ENCODE measurements at places on chromosomes 6 and 20.
A peak's percentile ranks its signal among the peaks of the same experiment; 100 is the strongest.

GRCh38 chr20:3749087-3749688, 16.7 kb downstream of the HSPA12B start:
- no peak for DNase-seq

DNA sequence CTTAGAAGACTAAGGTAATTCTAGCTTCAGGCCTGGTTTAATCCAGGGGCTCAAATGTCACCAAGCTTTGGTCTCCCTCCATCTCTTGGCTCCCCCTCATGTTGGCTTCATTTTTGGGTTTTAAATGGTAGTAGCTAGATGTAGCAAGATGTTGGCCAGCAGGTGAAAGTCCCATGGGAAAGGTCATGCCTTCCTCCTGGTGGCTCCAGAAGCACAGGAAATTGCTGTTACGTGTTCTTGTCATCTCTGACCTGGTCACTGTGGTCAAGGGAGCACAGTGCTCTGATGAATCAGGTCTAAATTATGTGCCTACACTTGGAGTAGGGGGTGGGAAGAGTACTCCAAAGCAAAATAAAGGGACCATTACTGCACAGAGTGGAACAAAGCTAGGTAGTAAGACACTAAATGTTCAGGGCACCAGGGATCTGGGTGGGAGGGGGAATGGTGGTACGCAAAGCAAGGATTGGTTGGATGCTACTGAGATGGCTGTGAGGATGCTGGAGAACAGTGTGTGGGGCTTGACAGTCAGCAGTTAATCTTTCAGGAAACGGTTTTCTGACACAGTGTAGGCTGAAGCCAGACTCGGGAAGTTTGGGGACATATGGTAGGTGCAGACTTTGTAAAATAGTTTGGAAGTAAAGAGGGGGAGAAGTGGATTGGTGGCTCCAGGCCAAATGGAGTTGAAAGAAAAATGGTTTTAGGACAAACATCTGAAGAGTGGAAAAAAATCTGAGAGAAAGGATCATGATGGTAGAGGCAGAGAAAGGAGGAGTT, 30.1 kb downstream of the CDS2 start:
- peak; percentile 43 for DNase-seq

- DNase-seq = no peak
These were observed 6.1 kb downstream of the JAG1 start for GRCh38 chr20:10667560-10668167.

DNA sequence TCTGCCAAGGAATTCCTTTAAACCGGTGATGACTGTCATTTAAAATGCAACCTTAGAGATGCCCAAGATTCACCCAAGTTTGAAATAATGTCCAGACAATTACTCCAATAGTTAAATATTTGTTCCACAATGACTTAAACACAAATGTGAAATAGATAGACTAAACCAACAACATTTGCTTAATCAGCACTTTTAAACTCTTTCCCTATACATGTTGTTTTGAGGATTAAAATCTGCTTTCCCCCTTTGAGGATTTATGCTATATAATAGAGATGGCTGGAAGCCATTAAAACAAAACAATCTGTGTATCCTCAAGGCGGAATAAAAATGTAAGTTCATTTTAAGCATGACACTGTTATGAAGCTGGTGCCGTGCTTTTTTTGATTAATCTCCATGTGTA, 297.8 kb upstream of the RSPO3 start:
- no peak for DNase-seq

- no peak for DNase-seq
These were observed 183.2 kb downstream of the TINAG start for GRCh38 chr6:54491431-54491830.

- DNase-seq = peak; percentile 40
These were observed 30.6 kb upstream of the QKI start for GRCh38 chr6:163383912-163384311.

- DNase-seq = no peak
These were observed 30.8 kb downstream of the LAMA5 start for GRCh38 chr20:62336329-62336728.

DNA sequence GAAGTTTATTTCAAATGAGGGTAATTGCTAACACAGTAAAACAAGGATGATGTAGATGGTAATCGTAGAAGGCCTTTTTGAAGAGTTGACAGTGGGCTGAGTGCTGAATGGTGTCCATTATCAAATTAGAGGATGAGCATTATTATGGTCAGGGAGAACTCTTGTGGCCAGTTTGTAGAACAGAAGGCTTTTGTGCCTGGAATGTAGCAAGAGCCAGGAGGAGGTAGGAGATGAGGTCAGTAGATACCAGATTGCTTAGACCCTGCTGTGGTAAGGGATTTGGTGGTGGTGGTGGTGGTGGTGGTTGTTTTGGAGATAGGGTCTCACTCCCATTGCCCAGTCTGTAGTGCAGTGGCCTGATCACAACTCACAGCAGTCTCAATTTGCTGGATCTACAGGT, 6.2 kb downstream of the CSE1L start:
- peak; percentile 26 for DNase-seq

- peak; percentile 39 for DNase-seq
These were observed 98.8 kb upstream of the CITED2 start for GRCh38 chr6:139473231-139473701.

- DNase-seq = peak; percentile 3
These were observed 246.5 kb downstream of the ERMARD start for GRCh38 chr6:169997930-169998218.

- no peak for DNase-seq
These were observed 13.3 kb upstream of the WTAP start for GRCh38 chr6:159713984-159714383.

- peak; percentile 96 for DNase-seq
These were observed 173.4 kb downstream of the MOXD1 start for GRCh38 chr6:132227904-132228303.

DNA sequence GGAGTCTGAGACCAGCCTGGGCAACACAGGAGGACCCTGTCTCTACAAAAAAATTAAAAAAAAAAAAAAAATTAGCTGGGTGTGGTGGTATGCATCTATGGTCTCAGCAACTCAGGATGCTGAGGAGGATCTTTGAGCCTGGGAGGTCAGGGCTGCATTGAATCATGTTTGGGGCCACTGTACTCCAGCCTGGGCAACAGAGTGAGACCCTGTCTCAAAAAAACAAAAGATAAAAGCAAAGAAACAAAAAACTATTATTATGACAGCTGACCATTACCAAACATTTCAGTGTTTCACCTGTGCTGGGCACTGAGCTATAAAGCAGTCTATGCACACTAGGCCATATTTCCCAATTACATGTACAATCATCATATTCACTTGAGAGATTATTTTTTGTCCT, 35.7 kb downstream of the COX4I2 start:
- DNase-seq = no peak

GRCh38 chr20:53773792-53774401, 180.3 kb upstream of the ZNF217 start:
- peak; percentile 97 for DNase-seq

DNA sequence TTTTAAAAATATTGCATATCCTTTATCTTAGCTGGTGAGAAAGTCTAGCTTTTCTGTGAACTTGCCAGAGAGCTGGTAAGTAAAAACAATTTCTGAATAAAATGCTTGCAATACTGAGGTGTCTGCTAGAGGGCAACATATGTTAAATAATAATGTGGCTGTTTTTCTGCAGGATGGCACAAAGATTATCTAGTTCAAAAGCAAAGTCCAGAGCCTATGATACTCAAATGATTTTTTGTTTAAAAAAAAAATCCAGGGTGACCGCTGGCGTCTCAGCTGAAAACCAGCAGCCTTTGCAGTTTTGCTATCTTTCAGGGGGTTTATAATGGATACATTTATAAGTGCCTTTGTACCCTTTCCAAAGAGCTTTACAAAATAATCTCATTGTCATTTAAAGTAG, 194.9 kb downstream of the PHACTR1 start:
- peak; percentile 51 for DNase-seq

DNA sequence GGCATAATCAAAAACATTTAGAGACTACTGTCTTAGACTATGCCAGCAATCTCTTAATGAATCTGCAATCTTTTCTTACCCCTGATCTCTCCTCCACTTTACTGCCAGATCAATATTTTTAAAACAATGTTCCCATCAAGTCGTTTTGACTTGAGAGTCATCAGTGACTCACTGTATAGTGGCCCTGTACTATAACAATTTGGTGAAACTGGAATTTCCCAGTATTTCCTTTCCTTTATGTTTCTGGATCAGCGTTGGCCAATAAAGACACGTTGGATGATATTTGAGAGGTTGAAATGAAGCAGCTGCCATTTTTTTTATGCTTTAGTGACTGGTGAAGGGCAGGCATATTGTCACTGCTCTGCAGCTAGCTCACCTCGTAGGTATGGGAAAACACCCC, 10.1 kb upstream of the SMIM13 start:
- peak; percentile 44 for DNase-seq

DNA sequence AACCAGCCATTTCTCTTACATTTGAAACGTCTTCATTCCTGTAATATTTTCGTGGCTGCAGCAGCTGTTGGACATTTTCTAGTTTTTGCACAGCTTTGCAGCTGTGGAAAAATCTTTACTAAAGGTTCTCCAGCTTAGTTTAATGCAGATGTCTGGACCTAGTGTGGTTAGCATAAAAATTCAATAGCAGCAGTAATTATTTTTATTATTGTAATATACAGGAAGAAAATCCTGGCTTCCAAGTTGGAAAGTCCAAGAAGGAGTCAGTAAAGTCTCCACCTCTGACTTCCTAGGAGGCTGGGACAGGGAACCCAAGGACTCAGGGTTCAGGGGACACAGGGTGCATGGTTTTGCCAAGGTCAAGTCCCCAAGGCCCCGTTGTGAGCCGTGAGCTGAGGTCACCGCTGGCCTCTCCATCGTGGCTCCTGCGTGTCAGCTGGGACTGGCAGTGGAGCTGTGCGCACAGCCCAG, 230.6 kb downstream of the FNDC1 start:
- DNase-seq = no peak

DNA sequence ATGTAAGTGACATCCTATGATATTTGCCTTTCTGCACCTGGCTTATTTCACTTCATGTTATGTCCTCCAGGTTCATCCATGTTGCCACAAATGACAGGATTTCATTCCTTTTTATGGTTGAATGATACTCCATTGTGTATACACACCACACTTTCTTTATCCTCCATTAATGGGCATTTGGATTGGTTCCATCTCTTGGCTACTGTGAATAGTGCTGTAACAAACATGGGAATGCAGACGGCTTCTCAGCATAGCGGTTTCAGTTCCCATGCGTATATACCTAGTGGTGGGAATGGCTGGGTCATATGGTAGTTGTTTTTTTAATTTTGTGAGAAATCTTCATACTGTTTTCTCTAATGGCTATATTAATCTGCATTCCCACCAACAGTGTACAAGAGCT, 14.8 kb downstream of the MTHFD1L start:
- no peak for DNase-seq

DNA sequence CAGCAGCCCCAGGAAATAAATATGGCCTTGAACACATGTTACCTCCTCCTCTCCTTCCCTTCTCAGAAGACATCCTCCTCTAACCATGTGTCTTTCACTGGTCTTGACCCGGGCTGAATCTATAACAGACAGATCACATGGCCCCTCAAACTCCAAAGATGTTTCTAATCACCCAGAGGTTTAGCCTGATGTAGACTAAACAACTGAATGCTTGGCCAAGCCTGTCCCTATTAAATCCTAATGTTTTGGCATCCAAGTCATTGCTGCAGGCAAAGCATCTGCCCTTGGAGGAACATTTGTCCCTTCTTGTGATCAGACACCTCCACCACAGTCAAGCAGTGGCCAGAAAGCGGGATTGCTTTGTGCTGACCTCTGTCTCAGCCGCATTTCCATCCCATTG, 65.5 kb downstream of the ANKRD60 start:
- DNase-seq = no peak

GRCh38 chr20:52129611-52130010, 62.0 kb downstream of the ZFP64 start:
- peak; percentile 31 for DNase-seq

GRCh38 chr20:18031050-18031449, 26.7 kb downstream of the OVOL2 start:
- no peak for DNase-seq

GRCh38 chr6:128206610-128207426, 306.0 kb upstream of the THEMIS start:
- DNase-seq = no peak

DNA sequence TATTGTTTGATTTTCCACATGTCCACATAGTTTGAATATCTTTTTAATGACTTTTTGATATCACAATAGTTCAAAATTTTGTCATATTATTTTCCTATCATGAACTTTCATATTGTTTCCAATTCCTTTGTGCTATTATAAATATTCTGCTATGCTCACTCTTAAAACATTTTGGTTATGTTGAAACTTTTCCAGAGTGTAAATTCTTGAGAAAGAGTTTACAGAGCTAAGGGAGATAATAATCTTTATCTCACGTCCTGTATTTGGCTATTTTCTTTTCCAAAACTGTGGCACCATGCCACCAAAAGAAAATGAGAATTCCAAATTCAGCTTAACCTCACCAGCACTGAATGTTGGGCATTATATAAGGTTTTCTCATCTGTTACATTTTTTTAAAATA, 210.9 kb downstream of the TFAP2B start:
- DNase-seq = peak; percentile 65

DNA sequence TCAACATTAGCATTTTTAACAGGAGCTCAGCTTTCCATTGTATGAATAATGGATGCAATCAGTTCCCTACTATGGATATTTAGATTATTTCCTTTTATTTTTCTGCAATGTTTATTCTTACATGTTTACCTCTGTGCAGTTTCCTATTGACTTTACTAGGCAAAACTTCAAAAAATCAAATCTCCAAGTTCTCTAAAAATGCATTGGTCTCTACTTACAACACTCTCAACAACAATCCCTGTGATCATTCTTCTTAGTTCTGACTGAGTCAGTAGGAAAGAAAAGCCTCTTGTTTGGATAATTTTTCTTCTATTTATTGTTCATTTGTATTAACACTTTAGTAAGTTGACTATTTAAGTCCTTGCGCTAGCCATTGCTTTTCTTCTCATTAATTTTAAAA, 126.1 kb downstream of the KIF13A start:
- no peak for DNase-seq

GRCh38 chr20:23412026-23412425, 9.3 kb downstream of the NAPB start:
- peak; percentile 18 for DNase-seq

GRCh38 chr6:1749041-1749440, 139.3 kb downstream of the FOXC1 start:
- DNase-seq = no peak

- DNase-seq = peak; percentile 74
These were observed 67.9 kb downstream of the IGF2R start for GRCh38 chr6:160036790-160037206.

GRCh38 chr6:110626442-110626841, 150.0 kb upstream of the SLC22A16 start:
- no peak for DNase-seq

- peak; percentile 83 for DNase-seq
These were observed 5.1 kb downstream of the BEND3 start for GRCh38 chr6:107110200-107110599.

GRCh38 chr6:62393608-62394007, 107.6 kb upstream of the KHDRBS2 start:
- no peak for DNase-seq

GRCh38 chr6:51805517-51805916, 281.9 kb downstream of the PKHD1 start:
- no peak for DNase-seq

DNA sequence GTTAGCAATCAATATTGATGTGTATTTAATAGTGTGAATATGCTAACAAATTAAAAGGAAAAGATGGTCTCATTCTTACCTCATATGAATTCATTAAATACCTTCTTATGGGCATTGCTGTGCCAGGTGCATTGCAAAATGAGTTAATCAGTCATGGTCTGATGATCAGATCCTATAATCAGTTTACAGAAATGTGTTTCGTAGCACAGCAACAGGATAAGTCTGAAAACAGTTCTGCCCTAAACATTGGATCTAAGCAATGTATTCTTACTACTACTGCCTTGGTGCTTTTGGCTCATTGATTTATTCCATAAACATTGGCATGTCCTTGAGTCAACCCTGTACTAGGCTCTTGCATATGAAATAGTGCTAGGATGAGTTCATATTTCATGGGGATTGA, 417.0 kb upstream of the JAG1 start:
- no peak for DNase-seq
